ENCODE measurements at places on chromosomes 4 and X.

GRCh38 chrX:114819509-114819908 lies 197.9 kb downstream of the IL13RA2 start:
- DNase-seq: no peak

GRCh38 chrX:120741452-120741851 lies 111.6 kb upstream of the C1GALT1C1 start:
- no peak for DNase-seq

GRCh38 chr4:3263876-3264193 lies 14.9 kb downstream of the MSANTD1 start:
- no peak for DNase-seq

DNA sequence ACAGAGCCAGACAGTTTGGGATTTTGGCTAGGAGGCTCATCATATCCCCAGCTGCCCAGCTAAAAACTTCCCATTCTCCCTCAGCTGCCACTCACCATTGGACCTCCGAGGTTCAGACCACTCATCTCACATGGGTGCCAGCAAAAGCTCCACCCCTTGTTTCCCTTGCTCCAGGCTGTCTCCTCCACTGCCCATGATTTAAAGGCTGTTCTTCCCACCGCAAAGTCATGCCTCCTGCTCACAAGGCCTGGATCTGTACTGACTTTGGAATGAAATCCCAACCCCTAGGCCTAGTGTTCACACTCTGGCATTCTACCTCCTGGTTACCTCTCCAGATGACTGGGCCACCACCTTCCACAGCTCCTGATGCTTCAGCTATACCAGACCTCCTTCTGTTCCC lies 142.2 kb upstream of the EOLA2 start:
- DNase-seq: no peak

GRCh38 chr4:176191974-176192373 lies 3.4 kb downstream of the SPATA4 start:
- no peak for DNase-seq

GRCh38 chr4:13706120-13706519 lies 78.6 kb upstream of the BOD1L1 start:
- no peak for DNase-seq

GRCh38 chr4:161581262-161582230 lies 582.3 kb downstream of the FSTL5 start:
- DNase-seq: peak; percentile 81

DNA sequence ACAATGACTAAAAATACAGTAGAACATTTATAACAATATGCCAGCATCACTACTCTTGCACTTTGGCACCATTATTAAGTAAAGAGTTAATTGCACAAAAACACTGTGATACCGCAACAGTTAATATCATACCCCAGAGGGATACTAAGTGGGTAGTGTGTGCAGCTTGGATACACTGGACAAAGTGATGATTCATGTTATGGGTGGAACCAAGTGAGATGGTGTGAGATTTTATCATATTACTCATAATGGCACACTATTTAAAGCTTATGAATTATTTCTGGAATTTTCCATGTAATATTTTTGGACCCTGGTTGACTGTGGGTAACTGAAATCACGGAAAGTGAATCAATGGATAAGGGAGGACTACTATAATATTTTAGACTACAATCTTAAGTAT lies 265.3 kb downstream of the PCDH18 start:
- DNase-seq: no peak

- DNase-seq: no peak
Measured at GRCh38 chrX:48465336-48465933, 4.6 kb downstream of the SLC38A5 start.
